ENCODE measurements at places on chromosomes 3 and 15. TPM values are rescaled to one million over a fixed set of nuclear protein-coding genes. Genes with fewer than 3 reads are reported as not detected.

Gene C3orf33
- total RNA-seq = 0.48 TPM

Gene GP5
- total RNA-seq = 1.3 TPM

Gene CYP1A2
- total RNA-seq = not detected

Gene GOLGA8S
- 0.33 TPM for total RNA-seq

Gene PLCH1
- total RNA-seq = 0.08 TPM

Gene GOLGA6L7
- total RNA-seq = not detected

Gene TM4SF4
- not detected for total RNA-seq

Gene SACM1L
- 101 TPM for total RNA-seq

Gene DUOXA1
- total RNA-seq = not detected

Gene ALDH1A2
- total RNA-seq = 0.63 TPM

Gene ATP13A5
- total RNA-seq = not detected

Gene ATP13A4
- total RNA-seq = 1.8 TPM

Gene LSG1
- 26.5 TPM for total RNA-seq

GRCh38 chr3:112735926-112736325, 95.0 kb upstream of the CCDC80 start:
- H3K27ac ChIP-seq = peak overlapping the region; percentile 78
- H3K27me3 ChIP-seq = no peaks in the 10 kb centered on the region
- H3K4me1 ChIP-seq = peaks cover 59% of the 10 kb centered on the region
- H3K4me3 ChIP-seq = no peak overlapping the region
- no peak for DNase-seq

- no peak overlapping the region for H3K27ac ChIP-seq
- peaks cover 21% of the 10 kb centered on the region for H3K36me3 ChIP-seq
- no peak for DNase-seq
- H3K4me1 ChIP-seq = peaks cover 5% of the 10 kb centered on the region
- no peak overlapping the region for H3K4me3 ChIP-seq
- H3K27me3 ChIP-seq = no peaks in the 10 kb centered on the region
Observed at GRCh38 chr3:52463416-52463815, 8.0 kb downstream of the NISCH start.

- no peak for DNase-seq
- H3K27me3 ChIP-seq = no peaks in the 10 kb centered on the region
- no peak overlapping the region for H3K4me3 ChIP-seq
Observed at GRCh38 chr3:31661993-31662670, 129.4 kb downstream of the STT3B start.

GRCh38 chr3:49352281-49352680, 5.9 kb downstream of the GPX1 start:
- no peaks in the 10 kb centered on the region for H3K27me3 ChIP-seq
- peaks cover 17% of the 10 kb centered on the region for H3K36me3 ChIP-seq
- peak overlapping the region; percentile 87 for H3K27ac ChIP-seq
- H3K4me3 ChIP-seq = no peak overlapping the region
- peaks cover 31% of the 10 kb centered on the region for H3K4me1 ChIP-seq
- no peak for DNase-seq

DNA sequence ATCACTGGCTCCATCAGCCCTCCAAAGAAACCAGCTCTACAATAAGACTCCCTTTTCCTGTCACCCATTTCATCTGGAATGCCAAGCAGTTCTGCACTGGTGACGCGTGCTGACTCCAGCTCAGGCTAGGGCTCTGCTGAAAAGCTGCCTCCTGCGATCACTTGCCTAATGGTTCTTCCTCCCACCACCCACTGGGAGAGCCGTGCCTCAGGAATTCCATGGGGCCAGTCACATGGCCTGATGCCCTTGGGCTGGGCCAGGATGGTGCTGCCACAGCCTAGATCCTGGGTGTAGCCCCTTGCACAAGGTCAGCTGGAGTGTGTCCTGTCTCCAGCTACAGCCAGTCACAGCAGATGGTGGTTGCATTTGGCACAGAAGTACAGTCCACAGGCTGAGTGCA, 98.9 kb downstream of the DNAJB8 start:
- H3K4me1 ChIP-seq = peaks cover 6% of the 10 kb centered on the region
- no peaks in the 10 kb centered on the region for H3K36me3 ChIP-seq
- DNase-seq = no peak
- no peaks in the 10 kb centered on the region for H3K27me3 ChIP-seq

- peaks cover 42% of the 10 kb centered on the region for H3K27me3 ChIP-seq
- DNase-seq = peak; percentile 78
- H3K36me3 ChIP-seq = no peaks in the 10 kb centered on the region
- H3K4me1 ChIP-seq = peaks cover 4% of the 10 kb centered on the region
Observed at GRCh38 chr15:69729167-69729748, 276.6 kb downstream of the RPLP1 start.

DNA sequence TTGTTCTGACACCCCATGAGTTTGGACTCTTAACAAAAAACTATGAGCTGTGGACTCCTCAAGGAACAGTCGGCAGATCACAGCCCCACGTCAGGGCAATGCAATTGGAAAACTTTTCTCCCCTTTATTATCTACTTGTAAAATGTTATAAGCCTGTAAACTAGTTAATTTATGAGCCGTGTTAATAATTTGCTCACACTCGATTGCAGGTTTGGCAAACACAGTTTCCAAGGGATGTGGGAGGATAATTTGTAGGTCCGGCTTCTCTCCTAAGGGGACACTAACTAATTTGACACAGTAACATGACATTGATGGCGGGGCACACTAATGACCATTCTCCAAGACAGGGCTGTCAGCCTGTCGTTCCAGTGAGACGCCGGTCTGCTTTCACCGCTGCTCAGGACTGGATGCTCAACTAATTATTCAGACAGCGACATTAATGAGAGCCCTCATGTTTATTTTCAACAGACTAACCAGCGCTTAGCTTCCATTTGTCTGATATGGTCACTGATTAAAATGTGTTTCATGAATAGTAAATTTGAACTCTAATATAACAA, 222.1 kb downstream of the FOXP1 start:
- H3K27ac ChIP-seq = peak overlapping the region; percentile 79
- peaks cover 59% of the 10 kb centered on the region for H3K4me1 ChIP-seq
- no peak overlapping the region for H3K4me3 ChIP-seq
- DNase-seq = no peak

DNA sequence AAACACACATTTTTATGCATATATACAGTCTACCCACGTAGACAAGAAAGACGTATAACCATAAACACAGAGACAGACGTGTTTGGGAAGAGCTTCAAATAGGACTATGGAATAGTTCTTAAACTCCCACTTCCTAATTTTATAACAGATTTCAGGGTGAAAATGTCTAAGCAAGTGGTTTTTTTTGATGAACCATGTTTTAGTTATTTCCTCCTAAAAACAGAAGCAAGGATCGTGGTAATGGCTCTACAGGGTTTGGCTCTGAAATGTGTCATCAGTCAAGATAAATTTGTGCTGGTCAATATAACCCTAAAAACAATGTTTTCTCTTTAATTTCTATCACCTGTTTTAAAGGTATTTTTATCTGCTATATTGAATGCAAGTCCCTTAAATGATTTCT, 58.2 kb downstream of the FMN1 start:
- H3K4me3 ChIP-seq = no peak overlapping the region
- no peaks in the 10 kb centered on the region for H3K4me1 ChIP-seq
- no peaks in the 10 kb centered on the region for H3K36me3 ChIP-seq

GRCh38 chr15:76973362-76973743, 21.6 kb upstream of the PSTPIP1 start:
- no peak overlapping the region for H3K4me3 ChIP-seq
- H3K4me1 ChIP-seq = peaks cover 25% of the 10 kb centered on the region
- H3K36me3 ChIP-seq = no peaks in the 10 kb centered on the region
- H3K27ac ChIP-seq = no peak overlapping the region
- peak; percentile 71 for DNase-seq
- peaks cover 1% of the 10 kb centered on the region for H3K27me3 ChIP-seq

GRCh38 chr3:5058471-5058951, 63.6 kb upstream of the ARL8B start:
- no peak overlapping the region for H3K4me3 ChIP-seq
- H3K4me1 ChIP-seq = peaks cover 46% of the 10 kb centered on the region
- H3K27ac ChIP-seq = no peak overlapping the region
- H3K27me3 ChIP-seq = peaks cover 10% of the 10 kb centered on the region
- DNase-seq = no peak

DNA sequence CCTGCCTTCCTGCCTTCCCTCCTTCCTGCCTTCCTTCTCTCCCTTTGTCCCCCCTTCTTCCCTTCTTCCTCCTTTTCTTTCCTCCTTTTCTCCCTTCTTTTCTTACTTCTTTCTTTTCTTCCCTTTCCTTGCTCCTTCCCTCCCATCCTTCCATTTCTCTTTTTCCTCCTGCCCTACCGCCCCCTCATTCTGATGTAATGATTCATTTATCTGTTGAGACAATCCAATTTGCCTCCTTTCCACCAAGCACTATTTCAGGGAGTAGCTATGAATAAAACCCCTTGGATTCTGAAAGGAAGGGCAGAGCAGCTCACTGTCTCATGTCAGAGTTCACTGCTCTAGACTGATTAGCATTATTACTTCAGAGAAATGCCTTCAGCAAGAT, 462.6 kb downstream of the PDCD6IP start:
- H3K4me3 ChIP-seq = no peak overlapping the region
- no peaks in the 10 kb centered on the region for H3K36me3 ChIP-seq
- H3K27me3 ChIP-seq = peaks cover 8% of the 10 kb centered on the region
- H3K27ac ChIP-seq = no peak overlapping the region
- no peak for DNase-seq
- H3K4me1 ChIP-seq = no peaks in the 10 kb centered on the region

GRCh38 chr3:94544131-94544789, 481.4 kb downstream of the NSUN3 start:
- no peak overlapping the region for H3K27ac ChIP-seq
- no peak for DNase-seq
- H3K27me3 ChIP-seq = no peaks in the 10 kb centered on the region
- H3K36me3 ChIP-seq = no peaks in the 10 kb centered on the region
- no peaks in the 10 kb centered on the region for H3K4me1 ChIP-seq

DNA sequence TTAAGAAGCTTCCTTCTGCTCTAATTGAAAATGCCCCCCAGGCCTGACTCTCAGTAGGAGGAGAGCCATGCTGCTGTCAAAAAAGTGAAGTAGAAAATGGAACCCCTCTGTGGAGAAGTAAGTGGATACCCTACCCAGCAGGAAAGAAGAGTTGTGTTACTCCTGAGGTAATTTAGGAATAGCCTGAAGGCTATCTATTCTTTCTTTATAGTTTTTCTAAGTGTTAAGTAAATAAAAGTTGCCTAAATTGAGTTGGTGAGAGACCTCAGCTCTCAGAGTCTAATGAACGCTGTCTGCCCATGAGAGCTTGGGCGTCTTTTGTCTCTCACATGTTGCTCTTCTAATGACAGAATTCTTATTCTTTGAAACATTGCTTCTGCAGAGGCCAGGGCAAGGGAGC, 116.2 kb downstream of the NSUN3 start:
- no peak overlapping the region for H3K27ac ChIP-seq
- no peak for DNase-seq
- no peaks in the 10 kb centered on the region for H3K27me3 ChIP-seq
- H3K4me1 ChIP-seq = no peaks in the 10 kb centered on the region

GRCh38 chr15:60128710-60129109, 124.6 kb downstream of the FOXB1 start:
- peaks cover 3% of the 10 kb centered on the region for H3K27me3 ChIP-seq
- H3K27ac ChIP-seq = no peak overlapping the region
- peaks cover 55% of the 10 kb centered on the region for H3K4me1 ChIP-seq
- H3K36me3 ChIP-seq = peaks cover 2% of the 10 kb centered on the region
- no peak for DNase-seq
- no peak overlapping the region for H3K4me3 ChIP-seq

- H3K27ac ChIP-seq = no peak overlapping the region
- H3K36me3 ChIP-seq = no peaks in the 10 kb centered on the region
- no peaks in the 10 kb centered on the region for H3K27me3 ChIP-seq
- DNase-seq = no peak
Observed at GRCh38 chr3:64575211-64575844, 112.5 kb downstream of the ADAMTS9 start.

DNA sequence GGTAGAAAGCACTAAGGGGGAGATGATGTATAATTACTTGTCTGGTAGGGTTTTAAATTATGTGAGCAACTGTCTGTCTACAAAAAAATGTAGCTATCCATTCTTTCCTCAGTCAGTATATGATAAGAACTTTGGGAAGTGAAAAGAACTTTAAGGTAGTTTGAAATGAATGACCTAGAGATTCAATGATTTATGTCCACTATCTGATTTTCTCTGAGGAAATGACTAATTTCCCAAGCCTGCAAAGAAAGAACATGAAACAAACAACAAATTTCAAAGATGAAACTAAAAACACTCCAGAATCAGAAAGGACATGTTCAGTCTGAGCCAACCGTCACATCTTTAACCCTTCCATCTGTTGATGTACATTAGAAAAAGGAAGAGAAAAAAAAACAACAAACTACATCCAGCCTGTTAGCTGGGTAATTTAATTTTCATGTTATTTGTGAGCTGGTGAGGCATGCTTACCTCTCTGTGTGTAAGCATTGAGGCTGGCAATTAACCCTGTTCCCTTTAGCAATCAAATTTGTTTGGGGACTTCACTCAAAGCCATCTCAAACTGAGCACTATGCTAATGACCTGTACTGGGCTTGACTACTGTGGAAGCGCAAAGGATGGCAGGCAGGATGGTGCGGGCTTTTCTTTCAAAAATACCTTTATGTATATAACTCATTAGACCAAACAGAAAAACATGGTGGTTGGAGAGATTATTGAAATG, 220.1 kb downstream of the TUSC7 start:
- H3K27ac ChIP-seq = no peak overlapping the region
- no peak for DNase-seq
- no peaks in the 10 kb centered on the region for H3K27me3 ChIP-seq
- H3K36me3 ChIP-seq = no peaks in the 10 kb centered on the region
- H3K4me1 ChIP-seq = no peaks in the 10 kb centered on the region
- H3K4me3 ChIP-seq = no peak overlapping the region

- H3K27me3 ChIP-seq = peaks cover 3% of the 10 kb centered on the region
- no peaks in the 10 kb centered on the region for H3K4me1 ChIP-seq
- H3K36me3 ChIP-seq = no peaks in the 10 kb centered on the region
- DNase-seq = no peak
Observed at GRCh38 chr15:51390966-51391422, 49.5 kb downstream of the GLDN start.

DNA sequence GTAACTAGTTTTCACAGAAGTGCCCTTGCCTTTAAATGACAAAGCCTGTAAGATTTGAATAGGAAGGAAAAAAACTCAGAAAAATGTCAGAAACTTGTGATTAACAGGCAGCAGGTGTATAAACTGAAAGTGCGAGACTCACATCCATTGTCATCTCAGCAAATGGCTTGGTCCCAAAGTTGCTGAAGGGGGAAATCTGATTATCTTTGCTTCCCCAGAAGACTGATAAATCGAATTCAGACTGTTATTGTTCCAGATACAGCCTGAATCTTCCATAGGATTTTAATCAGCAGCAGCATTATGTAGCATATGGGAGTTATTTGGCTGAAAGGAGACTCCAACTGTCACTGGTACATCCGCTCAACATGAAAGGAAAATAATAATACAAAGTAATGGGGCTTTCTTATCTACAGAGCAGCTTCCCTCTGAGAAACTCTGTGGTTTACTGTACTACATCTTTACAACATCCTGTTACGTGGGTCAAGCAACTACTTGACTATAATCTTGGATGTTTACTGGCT, 550.4 kb upstream of the CCDC54 start:
- H3K4me1 ChIP-seq = peaks cover 5% of the 10 kb centered on the region
- H3K27ac ChIP-seq = no peak overlapping the region
- H3K36me3 ChIP-seq = no peaks in the 10 kb centered on the region
- H3K4me3 ChIP-seq = no peak overlapping the region

GRCh38 chr15:66498501-66499386, 1.2 kb upstream of the SNAPC5 start:
- H3K4me3 ChIP-seq = no peak overlapping the region
- H3K27me3 ChIP-seq = no peaks in the 10 kb centered on the region
- H3K4me1 ChIP-seq = peaks cover 75% of the 10 kb centered on the region
- peak overlapping the region; percentile 88 for H3K27ac ChIP-seq
- no peak for DNase-seq

GRCh38 chr3:127085576-127085975, 102.7 kb downstream of the PLXNA1 start:
- no peak overlapping the region for H3K27ac ChIP-seq
- H3K27me3 ChIP-seq = peaks cover 2% of the 10 kb centered on the region
- no peak overlapping the region for H3K4me3 ChIP-seq

Data from activated CD4-positive, alpha-beta memory T cell treated with anti-CD3 and anti-CD28 coated beads, Interleukin-2, amount 10 ng/mL, durations not matched to agents 7 days and 5 days (primary cell).